Stimulated activated CD8-positive, alpha-beta memory T cell treated with anti-CD3 and anti-CD28 coated beads, Interleukin-2, amount 100 ng/mL, for 1 hour (primary cell): ENCODE measurements at places on chromosomes 6 and 20.

DNA sequence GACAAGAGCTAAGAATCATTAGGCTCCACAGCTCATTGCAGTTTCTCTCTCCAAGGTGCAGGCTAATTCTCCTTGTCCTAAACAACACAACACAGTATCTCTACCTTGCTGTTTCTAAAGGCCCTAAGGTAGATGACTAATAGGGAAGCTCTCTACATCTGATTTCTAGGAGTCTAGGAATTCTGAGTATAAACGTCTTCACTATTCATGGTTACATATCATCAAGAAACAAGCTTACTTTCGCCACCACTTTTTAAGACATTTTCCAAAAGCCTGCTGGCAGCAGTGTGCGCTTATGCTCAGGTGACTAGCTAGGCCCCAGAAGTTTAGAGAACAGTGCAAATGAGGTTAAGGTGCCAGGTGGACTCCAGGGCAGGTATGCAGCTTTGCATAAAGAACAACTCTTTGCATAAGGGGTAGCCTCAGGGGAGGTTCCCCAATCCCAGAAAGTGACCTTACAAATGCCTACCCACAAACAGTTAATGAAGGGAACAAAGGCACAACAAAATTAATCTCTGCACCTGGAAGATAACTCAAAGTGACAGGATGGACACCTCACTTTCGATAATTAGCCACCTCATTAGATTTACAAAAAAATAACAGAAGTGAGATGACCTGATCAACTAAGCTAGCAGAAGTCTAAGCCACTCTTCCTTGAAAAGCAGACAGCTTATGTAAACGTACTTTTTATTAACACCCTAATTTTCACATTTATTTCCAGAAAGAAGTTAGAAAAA lies 20.1 kb downstream of the B4GALT5 start:
- no peak for DNase-seq

DNA sequence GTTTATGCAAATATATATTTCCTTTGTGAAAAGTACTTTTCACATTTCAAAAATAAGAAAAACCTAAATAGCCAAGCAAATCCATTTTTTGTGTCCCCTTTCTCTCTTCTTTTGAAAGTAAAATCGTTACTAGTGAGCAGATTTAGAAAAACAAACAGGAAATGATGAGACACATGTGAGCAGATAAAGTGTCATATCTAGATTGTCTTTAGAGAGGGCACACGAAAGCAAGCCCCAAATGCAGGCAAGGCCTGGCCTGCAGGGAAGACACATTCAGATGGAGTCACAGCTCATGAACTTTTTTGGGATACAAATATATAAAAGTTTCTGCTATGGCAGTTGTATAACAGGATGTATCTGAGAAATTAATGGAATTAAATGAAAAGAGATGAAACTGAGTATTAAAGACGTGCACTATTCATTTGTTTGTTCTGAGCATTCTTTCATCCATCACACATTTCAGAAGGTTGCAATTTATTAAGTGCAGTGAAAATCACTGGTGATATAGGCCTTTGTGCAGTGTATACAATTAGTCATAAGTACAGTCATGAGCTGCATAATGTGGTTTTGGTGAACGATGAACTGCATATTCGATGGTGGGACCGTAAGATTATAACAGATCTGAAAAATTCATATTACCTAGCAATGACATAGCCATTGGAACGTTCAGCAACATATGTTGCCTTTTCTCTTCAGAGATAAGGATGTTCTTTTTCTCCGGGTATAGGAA lies 101.4 kb downstream of the PACRG start:
- no peak for DNase-seq

DNA sequence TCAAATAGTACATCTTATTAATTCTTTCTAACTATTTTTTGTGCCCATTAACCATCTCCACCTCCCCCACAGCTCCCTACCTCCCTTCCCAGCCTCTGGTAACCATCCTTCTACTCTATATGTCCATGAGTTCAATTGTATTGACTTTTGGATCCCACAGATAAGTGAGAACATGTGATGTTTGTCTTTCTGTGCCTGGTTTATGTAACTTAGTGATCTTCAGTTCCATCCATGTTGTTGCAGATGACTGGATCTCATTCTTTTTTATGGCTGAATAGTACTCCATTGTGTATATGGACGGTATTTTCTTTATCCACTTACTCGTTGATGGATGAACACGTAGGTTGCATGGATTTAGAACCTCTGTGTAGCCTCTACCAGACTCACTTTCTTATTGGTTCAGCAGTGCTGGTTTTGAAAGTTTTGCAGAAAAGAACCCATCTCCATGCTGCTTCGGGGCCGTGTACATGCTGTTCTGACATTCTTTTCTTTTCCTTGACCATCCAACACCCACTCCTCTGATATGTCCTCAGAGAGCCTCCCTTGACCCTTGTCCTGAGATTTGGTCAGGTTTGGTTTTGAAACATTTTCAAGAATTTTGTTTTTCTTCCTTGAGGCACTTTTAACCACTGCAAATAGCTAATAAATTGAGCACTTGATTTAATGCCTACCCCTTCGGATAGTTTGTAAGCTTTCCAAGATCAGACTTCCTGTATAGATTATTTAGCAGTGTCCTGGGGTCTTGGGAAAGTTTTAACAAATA lies 231.2 kb upstream of the ZFP64 start:
- no peak for DNase-seq

DNA sequence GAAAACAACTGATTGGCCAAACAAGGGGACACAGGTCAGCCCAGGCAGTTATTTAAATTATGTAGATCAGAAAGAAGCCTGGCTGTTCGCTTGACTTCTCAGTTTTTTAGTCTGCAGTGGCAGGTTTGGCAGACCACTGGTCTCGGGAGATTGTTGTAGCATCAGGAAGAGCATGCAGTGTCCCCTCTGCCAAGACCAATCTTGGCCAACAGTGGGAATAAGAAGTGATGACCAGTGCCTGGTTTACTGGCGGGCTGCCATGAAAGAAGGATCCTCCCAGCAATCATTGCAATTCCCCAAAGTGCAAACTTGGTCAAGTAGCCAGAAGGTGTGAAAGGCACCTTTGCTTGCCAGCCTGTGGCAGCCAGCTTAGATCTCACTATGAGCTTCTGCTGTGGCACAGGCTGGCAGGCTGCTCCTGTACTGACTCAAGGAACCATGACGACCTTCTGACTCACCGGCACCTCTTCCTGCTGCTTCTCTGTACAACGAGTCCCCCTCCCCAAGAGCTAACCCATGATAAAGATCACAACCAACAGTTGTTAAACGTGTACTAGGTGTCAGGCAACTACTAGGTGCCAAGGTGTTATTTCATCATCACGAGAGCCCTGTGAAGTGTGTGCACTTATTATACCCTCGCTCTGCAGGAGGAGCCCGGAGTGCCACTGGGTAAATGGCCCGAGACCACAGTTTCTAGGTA lies 76.8 kb upstream of the DUSP22 start:
- peak; percentile 44 for DNase-seq

GRCh38 chr6:25050356-25050755 lies 114.6 kb upstream of the RIPOR2 start:
- peak; percentile 28 for DNase-seq

DNA sequence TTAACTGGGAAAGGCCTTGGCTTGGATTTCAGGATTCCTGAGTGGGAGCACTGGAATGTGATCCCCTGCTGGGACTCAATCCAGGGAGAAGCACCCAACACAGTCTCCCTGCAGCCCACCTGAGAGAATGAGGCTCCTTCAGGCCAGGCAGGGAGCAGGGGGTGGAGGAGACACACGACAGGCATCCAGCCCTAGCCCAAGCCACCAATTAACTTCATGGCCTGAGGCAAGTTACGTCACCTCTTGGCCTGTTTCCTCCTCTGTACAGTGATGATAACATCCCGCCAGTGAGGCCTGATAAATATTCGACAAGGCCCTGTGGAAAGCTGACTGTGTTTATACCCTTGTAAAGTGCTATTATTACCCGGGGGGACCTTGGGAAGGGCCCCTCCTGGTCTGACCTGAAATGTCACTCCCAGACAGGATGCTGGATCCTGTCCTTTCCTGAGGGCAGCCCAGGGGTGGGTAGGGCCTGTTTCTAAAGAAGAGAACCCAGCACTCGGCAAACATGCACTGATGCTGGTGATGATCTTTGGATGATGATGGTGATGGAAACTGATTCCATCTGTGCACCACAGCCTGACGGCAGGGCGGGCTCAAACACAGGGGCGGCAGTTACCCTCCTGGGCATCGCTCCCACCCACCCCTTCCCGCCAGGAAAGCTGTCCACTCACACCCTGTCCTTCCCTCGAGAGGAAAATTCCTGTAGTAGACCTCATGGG lies 12.4 kb downstream of the FRS3 start:
- DNase-seq, result no peak

DNA sequence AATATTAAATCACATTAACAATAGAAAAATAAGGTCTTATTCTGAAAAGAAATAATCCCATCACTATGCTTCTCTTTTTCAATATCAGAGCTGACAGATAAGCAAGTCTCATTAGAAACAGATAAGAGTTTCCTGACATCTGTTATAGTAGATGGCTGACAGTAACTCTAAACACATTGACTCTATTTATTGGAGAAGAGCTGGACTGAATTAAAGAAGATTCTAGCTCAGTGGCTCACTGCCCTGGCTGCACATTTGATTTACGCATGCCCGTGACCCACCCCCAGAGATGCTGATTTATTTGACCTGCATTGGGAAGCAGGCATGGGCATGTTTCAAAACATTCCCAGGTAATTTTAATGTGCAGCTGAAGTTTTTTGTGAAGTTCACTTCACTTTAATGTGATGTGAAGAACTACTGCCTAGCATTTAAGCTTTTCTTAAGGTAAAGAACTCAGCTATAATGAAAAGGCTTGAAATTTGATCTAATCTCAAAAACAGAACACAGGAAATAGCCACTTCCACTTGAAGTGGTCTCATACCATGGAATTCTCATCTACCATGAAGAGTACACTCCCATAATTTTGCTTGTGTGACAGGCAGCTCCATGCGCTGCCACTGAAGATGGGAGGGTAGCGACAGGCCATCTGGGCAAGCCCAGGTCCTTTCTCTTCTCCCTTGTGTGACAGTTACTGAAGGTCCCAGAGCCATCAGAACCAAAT lies 162.3 kb downstream of the TPBG start:
- no peak for DNase-seq

GRCh38 chr6:118876814-118877213 lies 17.1 kb upstream of the ASF1A start:
- no peak for DNase-seq
